ENCODE measurements at places on chromosomes 2 and 18. TPM values are rescaled to one million over a fixed set of nuclear protein-coding genes. Genes with fewer than 3 reads are reported as not detected.

Gene CPSF3
- 77.1 TPM for polyA plus RNA-seq

Gene ZSCAN30
- 12.3 TPM for polyA plus RNA-seq

Gene MC2R
- polyA plus RNA-seq, result not detected

Gene FLACC1
- polyA plus RNA-seq, result 0.27 TPM

Gene GPR148
- polyA plus RNA-seq, result 0.16 TPM

Gene RAB17
- 17.4 TPM for polyA plus RNA-seq

Gene RAB12
- 16.7 TPM for polyA plus RNA-seq

Gene CYTIP
- polyA plus RNA-seq, result not detected

Gene RIT2
- 9.5 TPM for polyA plus RNA-seq

Gene GPR75
- polyA plus RNA-seq, result 0.47 TPM

Gene SERPINB11
- polyA plus RNA-seq, result not detected

Gene SPR
- polyA plus RNA-seq, result 9.5 TPM

Gene ERFE
- 1.0 TPM for polyA plus RNA-seq

Gene CPO
- polyA plus RNA-seq, result 0.90 TPM

Gene PASK
- 12.5 TPM for polyA plus RNA-seq

Gene SLC9A4
- polyA plus RNA-seq, result not detected

Gene TCF23
- not detected for polyA plus RNA-seq

Gene GAL3ST2
- polyA plus RNA-seq, result not detected

Gene ACKR3
- polyA plus RNA-seq, result 0.57 TPM

Gene UGT1A5
- not detected for polyA plus RNA-seq

Gene BCL11A
- 77.6 TPM for polyA plus RNA-seq

Gene EML6
- 1.6 TPM for polyA plus RNA-seq

Gene SPP2
- not detected for polyA plus RNA-seq

Gene PROKR1
- 1.1 TPM for polyA plus RNA-seq

Gene ALPP
- polyA plus RNA-seq, result not detected

Gene SYT4
- polyA plus RNA-seq, result 3.7 TPM

Gene IL1R1
- not detected for polyA plus RNA-seq

Gene APCDD1
- 0.31 TPM for polyA plus RNA-seq

Gene APOB
- 0.08 TPM for polyA plus RNA-seq

Gene MAP3K19
- polyA plus RNA-seq, result not detected

Gene MAB21L4
- polyA plus RNA-seq, result not detected

Gene TPGS2
- 124 TPM for polyA plus RNA-seq

Gene IL1A
- polyA plus RNA-seq, result 0.65 TPM

Gene LBX2
- polyA plus RNA-seq, result 0.82 TPM

Gene CHRND
- not detected for polyA plus RNA-seq

Gene ASB3
- polyA plus RNA-seq, result 20.1 TPM

Gene MREG
- polyA plus RNA-seq, result 19.4 TPM

Gene NTSR2
- not detected for polyA plus RNA-seq

Gene TRMT61B
- 60.1 TPM for polyA plus RNA-seq

Gene KCNJ3
- polyA plus RNA-seq, result 0.19 TPM

Gene ZBTB7C
- 0.03 TPM for polyA plus RNA-seq

Gene B3GNT7
- 47.1 TPM for polyA plus RNA-seq

Gene ELOA2
- not detected for polyA plus RNA-seq

Gene MERTK
- 2.4 TPM for polyA plus RNA-seq

Gene LYG2
- polyA plus RNA-seq, result 0.99 TPM

Gene GALNT14
- polyA plus RNA-seq, result 5.6 TPM

Gene CLIP4
- polyA plus RNA-seq, result 0.06 TPM

Gene POTEC
- polyA plus RNA-seq, result not detected

Gene WNT10A
- polyA plus RNA-seq, result not detected

Gene CDKL4
- polyA plus RNA-seq, result not detected

Gene CFAP65
- polyA plus RNA-seq, result 0.37 TPM

Gene CYRIA
- polyA plus RNA-seq, result 1.7 TPM

Gene SKA1
- polyA plus RNA-seq, result 14.7 TPM

Gene C2orf92
- polyA plus RNA-seq, result 1.7 TPM

Gene CREG2
- 1.7 TPM for polyA plus RNA-seq

Gene RESP18
- not detected for polyA plus RNA-seq

Gene SLC11A1
- 0.31 TPM for polyA plus RNA-seq
